ENCODE measurements at places on chromosomes 2 and 18.

GRCh38 chr2:231764760-231765159, 16.3 kb downstream of the PDE6D start:
- DNase-seq: no peak

- DNase-seq: peak; percentile 11
Observed at GRCh38 chr18:62954366-62954765, 239.0 kb downstream of the PHLPP1 start.

DNA sequence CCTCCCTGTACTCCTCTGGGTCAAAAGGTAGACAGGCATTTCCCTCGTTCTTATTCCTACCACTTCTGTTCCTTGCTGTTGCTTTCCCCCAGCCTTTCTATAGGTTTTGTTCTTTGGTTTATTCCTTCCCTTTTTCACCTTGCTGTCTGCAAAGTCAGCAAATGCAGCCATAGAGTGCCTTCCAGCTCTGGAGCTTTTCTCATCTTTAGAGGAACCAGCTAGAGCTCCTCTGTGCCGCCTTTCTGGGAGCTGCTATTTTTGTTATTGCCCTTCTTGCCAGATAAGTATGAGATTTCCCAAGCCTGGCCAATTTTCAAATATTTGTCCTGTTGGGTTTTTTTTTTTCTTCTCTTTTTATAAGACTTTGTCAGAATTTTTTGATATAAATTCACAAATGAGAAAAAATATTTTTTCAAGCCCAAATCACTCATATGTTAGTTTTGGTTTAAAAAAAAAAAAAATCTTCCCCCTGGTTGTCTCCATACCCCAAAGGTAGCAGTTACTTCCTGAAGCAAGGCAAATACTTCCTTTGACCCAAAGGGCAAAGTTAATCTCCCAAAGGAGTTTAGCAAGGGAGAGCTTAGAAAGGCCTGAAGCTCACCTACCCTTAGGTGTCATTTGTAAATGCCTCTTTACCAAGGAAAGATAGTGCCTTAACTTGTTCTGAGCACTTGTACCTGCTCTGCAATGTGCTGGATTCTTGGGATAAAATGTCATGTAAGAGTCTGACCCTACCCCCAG, 5.1 kb upstream of the TTC27 start:
- no peak for DNase-seq

DNA sequence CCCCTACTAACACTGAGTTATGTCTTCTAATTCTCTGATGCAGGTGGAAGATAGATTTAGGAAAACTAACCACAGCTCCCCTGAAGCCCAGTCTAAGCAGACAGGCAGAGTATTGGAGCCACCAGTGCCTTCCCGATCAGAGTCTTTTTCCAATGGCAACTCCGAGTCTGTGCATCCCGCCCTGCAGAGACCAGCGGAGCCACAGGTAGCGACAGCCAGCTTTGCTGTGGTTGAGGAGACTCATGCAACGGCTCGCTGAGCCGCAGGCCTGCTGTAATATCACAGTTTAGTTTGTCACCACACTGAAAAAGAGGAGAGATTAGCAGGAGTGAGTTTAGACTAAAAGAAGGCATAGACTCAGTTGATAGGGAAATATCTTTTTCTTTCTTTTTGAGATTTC, 131.0 kb upstream of the IL1R2 start:
- DNase-seq: no peak

DNA sequence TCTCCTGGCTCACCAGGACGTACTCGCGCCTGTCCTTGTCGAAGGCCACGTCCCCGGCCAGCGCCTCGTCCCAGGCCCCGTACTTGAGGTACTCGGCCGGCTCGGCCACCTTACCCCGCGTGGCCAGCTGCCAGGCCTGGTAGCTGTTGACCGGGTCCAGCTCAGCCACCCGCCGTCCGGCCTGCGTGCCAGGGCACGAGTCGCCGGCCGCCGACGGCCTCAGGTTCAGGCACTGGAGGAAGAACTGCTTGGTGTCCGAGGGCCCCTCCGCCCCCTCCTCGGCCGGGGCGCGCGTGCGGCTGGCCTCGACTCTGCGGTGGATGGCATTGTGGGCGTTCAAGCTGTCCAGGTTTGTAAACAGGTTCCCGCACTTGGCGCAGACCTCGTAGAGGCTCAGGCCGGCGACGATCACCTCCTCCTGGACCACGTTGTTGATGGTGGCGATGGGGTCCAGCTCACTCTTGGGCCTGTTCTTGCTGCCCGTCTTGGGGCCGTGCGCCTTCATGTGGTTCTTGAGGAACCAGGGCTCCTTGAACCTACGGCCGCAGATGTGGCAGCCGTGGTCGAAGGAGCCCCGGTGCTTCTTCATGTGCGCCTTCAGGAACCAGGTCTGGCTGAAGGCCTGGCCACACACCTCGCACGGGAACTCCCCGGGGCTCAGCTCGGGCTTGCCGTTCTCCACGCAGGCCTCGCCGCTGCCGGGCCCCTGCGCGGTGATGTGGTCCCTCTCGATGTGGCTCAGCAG, 53.2 kb downstream of the ZNF516 start:
- no peak for DNase-seq

DNA sequence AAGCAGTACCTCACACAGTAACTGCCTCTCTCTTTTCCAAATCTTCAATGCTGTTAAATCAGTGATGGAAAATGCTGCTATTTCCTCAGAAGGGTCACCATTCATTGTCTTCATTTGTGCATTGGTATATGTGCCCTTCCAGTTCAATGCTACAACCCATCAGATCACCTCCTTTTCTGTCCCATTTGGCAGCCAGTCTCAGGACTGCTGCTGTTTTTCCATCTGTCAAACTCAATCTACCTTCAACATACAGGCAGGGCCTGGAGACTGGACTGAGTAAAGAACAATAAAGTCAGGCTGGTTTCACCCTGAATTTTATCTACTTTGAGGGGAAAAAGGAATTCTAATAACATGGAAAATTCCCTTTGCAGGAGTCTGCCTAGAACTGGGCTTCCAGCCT, 17.9 kb downstream of the ZNF385B start:
- DNase-seq: no peak

GRCh38 chr2:151156431-151156830, 105.2 kb downstream of the RBM43 start:
- DNase-seq: no peak

- no peak for DNase-seq
Observed at GRCh38 chr2:212242724-212243123, 295.9 kb downstream of the ERBB4 start.

DNA sequence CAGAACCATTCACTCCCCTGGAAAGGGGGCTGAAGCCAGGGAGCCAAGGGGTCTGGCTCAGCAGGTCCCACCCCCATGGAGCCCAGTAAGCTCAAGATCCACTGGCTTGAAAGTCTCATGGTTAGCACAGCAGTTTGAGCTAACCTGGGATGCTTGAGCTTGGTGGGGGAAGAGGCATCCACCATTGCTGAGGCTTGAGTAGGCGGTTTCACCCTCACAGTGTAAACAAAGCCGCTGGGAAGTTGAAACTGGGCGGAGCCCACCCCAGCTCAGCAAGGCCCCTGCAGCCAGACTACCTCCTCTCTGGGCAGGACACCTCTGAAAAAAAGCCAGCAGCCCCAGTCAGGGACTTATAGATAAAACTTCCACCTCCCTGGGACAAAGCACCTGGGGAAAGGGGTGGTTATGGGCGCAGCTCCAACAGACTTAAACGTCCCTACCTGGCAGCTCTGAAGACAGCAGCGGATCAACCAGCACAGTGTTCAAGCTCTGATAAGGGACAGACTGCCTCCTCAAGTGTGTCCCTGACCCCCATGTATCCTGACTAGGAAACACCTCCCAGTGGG, 14.7 kb upstream of the TTC32 start:
- no peak for DNase-seq

DNA sequence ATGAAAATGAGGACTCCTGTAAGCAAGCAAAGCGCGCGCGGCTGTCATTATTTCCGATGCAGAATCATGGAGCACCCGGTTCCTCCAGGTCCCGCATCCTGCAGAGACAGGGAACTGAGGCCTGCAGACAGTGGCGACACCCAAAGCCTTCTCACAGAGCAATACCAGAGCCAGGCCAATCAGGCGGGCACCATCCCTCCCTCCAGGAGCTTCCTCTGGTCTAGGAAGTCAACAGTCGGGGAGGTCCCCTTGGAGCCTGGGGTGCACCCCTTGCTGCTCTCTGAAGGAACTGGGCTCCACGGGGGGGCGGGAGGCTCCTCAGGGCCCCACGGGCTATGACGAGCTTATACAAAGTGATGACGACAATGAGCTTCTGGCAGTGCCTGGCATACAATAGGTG, 60.3 kb upstream of the HPCAL1 start:
- no peak for DNase-seq

- DNase-seq: no peak
Observed at GRCh38 chr2:8303322-8303832, 378.5 kb upstream of the ID2 start.

Data from NCI-H2081 treated with DMSO at 0.1 percent for 48 hours (cell line).